Immature natural killer cell (primary cell): ENCODE measurements at places on chromosomes 16 and 17. TPM values are rescaled to one million over a fixed set of nuclear protein-coding genes. Genes with fewer than 3 reads are reported as not detected.

The TRPV3 gene
- polyA plus RNA-seq: 1.3 TPM

The ZC3H7A gene
- 29.2 TPM for polyA plus RNA-seq

The EXOC3L1 gene
- not detected for polyA plus RNA-seq

The RAB11FIP4 gene
- polyA plus RNA-seq: 22.1 TPM

The CCDC40 gene
- polyA plus RNA-seq: not detected

The EMP2 gene
- polyA plus RNA-seq: not detected

The BAIAP3 gene
- 1.9 TPM for polyA plus RNA-seq

The ABCA8 gene
- not detected for polyA plus RNA-seq

The SEPTIN12 gene
- polyA plus RNA-seq: not detected

The CD7 gene
- polyA plus RNA-seq: 370 TPM

The KRTAP2-1 gene
- polyA plus RNA-seq: not detected

The FOXL1 gene
- polyA plus RNA-seq: not detected

The MYOCD gene
- not detected for polyA plus RNA-seq

The IL17C gene
- polyA plus RNA-seq: not detected

The TBC1D3H gene
- polyA plus RNA-seq: not detected

The SPATA32 gene
- not detected for polyA plus RNA-seq

The VMO1 gene
- not detected for polyA plus RNA-seq

The TBX2 gene
- not detected for polyA plus RNA-seq

The KCNG4 gene
- not detected for polyA plus RNA-seq

The ALOX15B gene
- not detected for polyA plus RNA-seq

The G6PC3 gene
- 30.9 TPM for polyA plus RNA-seq

The EVI2B gene
- 78.4 TPM for polyA plus RNA-seq

The RASD1 gene
- polyA plus RNA-seq: 0.96 TPM

The CARHSP1 gene
- 92.9 TPM for polyA plus RNA-seq

The EFCAB13 gene
- polyA plus RNA-seq: 0.97 TPM

The RRAD gene
- not detected for polyA plus RNA-seq

The CBX4 gene
- 6.7 TPM for polyA plus RNA-seq

The ARL17B gene
- 20.7 TPM for polyA plus RNA-seq

The DHRS7C gene
- polyA plus RNA-seq: not detected

The DBNDD1 gene
- polyA plus RNA-seq: not detected

The OTOP3 gene
- polyA plus RNA-seq: not detected

The CDRT4 gene
- polyA plus RNA-seq: 0.69 TPM

The ENPP7 gene
- 0.16 TPM for polyA plus RNA-seq

The BCO1 gene
- polyA plus RNA-seq: not detected

The CCT6B gene
- not detected for polyA plus RNA-seq

The CHRNE gene
- polyA plus RNA-seq: 4.9 TPM

The NPB gene
- polyA plus RNA-seq: not detected

The SRL gene
- polyA plus RNA-seq: not detected

The DCAF7 gene
- 124 TPM for polyA plus RNA-seq

The NOL11 gene
- polyA plus RNA-seq: 12.1 TPM

The ZNF287 gene
- polyA plus RNA-seq: 9.5 TPM
